Foreskin keratinocyte (primary cell): ENCODE measurements at places on chromosomes 4 and X. TPM values are rescaled to one million over a fixed set of nuclear protein-coding genes. Genes with fewer than 3 reads are reported as not detected.
A peak's percentile ranks its signal among the peaks of the same experiment; 100 is the strongest.

DNA sequence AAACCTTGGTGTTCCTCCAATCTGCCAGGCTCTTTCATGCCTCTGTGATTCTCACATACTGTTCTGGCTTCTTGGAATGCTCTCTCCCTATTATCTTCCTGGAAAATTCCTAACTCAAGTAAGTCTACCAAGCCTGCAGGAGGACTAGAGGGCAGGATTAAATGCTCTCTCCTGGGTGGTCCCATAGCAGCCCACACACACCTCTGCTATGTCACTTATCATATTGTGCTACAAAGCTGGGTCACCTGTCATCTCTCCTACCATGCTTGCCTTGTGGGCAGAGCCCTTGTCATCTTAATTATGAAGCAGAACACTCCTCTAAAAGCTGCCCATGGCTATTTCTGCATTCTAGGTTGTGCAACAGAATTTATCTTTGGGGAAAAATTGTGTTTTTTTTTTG, 344.5 kb upstream of the NOCT start:
- DNase-seq: no peak

GRCh38 chr4:6884341-6884870, 25.2 kb upstream of the TBC1D14 start:
- DNase-seq: no peak

DNA sequence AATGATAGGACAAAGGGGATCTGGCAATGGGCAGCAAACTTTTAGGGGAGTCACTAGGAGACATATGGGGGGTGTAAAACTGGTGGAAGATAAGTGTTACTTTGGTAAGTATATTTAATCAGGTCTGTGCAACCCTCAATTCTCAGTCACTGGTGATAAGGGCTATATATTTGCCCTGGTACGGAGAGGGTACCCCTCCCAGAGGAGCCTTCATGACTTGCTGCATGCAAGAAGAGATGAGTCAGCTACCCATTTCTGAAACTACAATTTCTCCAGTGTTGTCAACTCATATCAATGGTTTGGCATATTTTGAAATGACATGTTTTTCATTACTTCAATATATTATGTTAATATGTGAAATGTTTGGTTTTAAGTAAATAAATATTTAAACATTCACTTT, 14.3 kb downstream of the SMARCAD1 start:
- no peak for DNase-seq

PCYT1B gene
- polyA plus RNA-seq: 0.72 and 1.7 TPM in 2 replicates

USP53 gene
- polyA plus RNA-seq: 3.0 and 4.3 TPM in 2 replicates

CRMP1 gene
- polyA plus RNA-seq: not detected in 2 replicates

DNA sequence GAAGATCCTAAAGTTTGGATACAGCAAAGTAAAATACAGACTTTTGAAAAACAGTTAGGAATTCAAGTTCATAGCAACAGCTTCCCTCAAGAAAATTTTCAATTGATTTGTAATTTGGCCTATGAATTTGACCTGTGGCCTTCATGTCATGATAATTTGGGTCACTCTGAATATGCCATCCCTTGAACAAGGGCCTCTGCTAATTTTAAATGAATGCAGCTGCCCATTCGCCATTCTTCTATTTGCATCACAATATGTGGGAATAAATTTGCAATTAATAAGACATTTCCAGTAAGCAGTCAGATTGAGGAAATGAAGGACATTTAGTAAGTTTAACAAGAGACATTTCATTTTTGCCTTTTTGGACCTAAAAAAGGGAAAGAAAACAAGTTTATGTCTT, 1.9 kb upstream of the REST start:
- no peak for DNase-seq

DNA sequence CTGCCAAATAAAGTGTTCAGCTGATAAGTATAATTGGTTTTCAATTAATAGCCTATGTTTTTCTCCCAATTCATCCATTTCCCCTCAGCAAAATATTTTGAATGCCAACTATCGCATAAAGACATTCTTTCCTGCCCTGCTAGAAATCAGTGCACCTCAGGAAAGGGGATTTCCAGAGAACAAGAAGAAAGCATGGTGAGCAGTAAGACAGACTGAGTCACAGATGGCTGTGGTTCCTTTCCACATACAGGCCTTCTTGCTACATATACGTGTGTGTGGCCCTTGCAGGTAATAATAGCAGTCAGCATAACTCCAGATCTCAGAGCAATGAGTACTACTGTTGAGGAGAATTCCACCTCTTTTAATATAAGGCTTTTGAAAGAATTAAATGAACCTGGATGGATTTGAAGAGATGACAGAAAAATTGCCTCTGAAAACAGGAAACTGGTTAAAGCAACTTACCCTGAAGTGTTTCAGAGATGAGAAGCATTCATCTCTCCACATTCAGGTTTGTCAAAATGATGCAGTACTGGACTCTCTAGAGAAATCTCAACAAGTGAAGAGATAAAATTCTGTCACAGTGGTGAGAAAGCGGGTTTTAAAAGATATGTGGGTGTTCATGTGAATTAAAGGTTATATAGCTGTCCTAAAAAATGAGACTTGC, 13.6 kb downstream of the GASK1B start:
- peak; percentile 93 for DNase-seq

DNA sequence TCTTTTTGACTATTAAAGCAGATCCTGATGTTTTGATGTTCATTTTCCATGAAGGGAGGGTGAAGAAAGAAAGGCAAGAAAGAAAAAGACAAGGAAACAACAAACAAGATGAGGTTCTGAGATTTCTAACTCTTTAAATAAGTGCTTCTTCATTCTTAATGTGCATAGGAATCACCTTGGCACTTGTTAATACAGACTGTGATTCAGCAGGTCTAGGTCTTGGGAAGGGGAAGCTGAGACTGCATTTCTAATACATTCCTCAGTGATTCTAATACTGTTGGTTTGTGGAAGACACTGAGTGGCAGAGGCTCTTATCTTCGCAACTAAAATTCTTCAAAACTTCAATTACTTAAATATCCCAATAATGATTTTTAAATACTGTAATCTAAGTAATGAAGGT, 95.2 kb upstream of the NAP1L5 start:
- no peak for DNase-seq

GRCh38 chr4:184513802-184514120, 39.4 kb upstream of the IRF2 start:
- DNase-seq: no peak
